ENCODE measurements at places on chromosomes 6 and 20. TPM values are rescaled to one million over a fixed set of nuclear protein-coding genes. Genes with fewer than 3 reads are reported as not detected.

- no peak for DNase-seq
Observed at GRCh38 chr6:161413355-161413771, 139.5 kb upstream of the AGPAT4 start.

DNA sequence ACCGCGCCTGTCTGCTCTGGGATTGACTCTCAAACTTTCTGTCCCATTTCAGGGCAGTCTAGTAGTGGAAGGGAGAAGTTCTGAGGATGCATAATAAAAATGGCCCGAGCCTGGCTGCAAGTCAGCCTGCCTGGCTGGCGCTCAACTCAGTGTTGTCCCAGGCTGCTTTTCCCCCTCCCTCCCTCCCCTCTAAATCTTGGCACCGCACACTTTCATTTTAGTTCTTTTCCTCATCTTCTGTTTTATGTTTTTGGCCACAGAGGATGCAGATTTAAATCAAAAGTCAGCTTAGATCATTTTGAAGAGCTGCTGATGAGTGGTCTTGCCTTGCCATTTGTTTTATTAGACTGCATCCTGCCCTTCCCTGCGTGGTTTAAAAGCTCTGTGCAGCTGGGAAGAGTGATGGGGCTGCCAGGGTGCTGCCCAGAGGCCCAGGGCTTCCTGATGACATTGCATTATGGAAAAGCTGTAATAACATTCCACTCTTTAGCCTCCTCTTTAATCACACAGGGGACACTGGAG, 6.5 kb upstream of the UQCC2 start:
- no peak for DNase-seq

- DNase-seq = no peak
Observed at GRCh38 chr6:150915131-150915879, 49.8 kb downstream of the MTHFD1L start.

DNA sequence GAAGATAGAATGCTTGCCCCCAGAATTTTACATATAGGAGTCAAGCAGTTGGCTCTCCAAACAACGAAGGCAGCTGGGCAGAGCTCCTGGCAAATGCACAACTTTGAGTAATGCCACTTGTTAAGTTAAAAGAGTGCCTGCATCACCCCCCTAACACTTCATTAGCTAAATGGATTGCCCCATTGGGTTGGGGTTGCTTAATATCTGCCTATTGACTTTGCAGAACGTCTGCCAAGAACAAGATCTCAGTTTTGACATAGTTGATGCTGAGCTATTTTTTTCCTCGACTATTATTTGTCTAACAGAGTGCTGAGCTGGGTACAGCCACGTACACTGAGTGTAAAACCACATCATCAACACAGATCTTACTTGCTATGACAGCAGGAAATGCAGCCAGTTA, 12.1 kb downstream of the ANKRD60 start:
- DNase-seq = no peak

DNA sequence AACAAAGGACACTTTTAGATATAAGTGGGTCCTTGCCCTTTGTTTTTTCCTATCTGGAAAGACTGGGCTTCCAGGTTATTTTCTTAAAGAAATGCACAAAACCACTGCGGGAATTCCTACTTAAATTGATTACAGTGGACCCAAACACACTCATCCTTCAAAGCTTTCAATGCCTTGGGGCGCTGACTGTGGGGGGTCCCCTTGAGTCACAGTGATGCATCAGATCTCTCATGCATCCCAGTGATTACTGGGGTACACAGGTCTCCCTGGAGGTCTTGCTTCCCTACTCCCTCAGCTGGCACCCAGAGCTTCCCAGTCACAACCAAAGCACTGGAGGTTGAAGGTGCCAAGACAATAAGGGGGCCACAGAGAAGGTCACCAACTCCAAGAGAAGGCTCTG, 20.7 kb downstream of the ABHD12 start:
- no peak for DNase-seq

Gene VGLL2
- not detected for polyA plus RNA-seq

DNA sequence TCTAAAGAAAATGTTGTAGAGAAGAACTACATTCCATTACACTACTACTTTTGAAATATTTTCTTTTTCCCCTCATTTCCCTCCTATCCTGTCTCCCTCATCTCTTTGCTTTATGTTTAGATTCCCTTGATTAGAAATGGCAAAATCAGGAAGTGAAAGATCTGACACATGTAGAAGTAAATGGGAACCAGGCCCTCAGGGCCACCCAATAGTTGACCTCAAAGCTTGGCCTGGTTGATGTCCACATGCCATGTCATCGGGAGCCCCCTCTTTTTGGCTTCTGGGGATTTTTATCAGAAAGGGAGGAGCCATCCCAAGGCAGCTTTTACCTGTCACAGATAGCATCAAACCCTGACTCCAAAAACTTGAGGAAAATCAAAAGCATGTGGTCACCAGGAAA, 168.3 kb upstream of the ECI2 start:
- no peak for DNase-seq
